NCI-H187 treated with DMSO at 0.1 percent for 48 hours (cell line): ENCODE measurements at places on chromosomes 12 and 14.

GRCh38 chr12:63752283-63752682 is 27.4 kb upstream of the RXYLT1 start:
- no peak for DNase-seq

DNA sequence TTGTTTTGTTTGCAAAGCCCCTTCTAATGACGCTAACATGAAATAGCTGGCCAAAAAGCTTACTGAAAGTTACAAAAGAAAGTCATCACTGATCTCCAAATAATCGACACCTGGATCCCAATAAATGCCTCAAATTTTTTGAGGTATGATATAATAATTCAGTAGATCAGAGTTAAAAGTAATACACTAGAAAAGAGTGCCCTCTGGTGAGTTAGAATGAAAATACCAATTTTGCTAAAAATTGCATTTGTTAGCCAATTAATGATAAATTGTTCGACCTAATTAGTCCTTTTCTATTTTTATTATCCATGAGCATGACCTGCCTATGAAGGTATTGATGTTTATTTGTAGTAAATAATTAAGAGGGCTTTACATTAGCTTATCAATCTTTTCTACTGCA is 78.6 kb downstream of the CEP128 start:
- DNase-seq: no peak

GRCh38 chr14:47678157-47678556 is 2.8 kb upstream of the MDGA2 start:
- DNase-seq: no peak

DNA sequence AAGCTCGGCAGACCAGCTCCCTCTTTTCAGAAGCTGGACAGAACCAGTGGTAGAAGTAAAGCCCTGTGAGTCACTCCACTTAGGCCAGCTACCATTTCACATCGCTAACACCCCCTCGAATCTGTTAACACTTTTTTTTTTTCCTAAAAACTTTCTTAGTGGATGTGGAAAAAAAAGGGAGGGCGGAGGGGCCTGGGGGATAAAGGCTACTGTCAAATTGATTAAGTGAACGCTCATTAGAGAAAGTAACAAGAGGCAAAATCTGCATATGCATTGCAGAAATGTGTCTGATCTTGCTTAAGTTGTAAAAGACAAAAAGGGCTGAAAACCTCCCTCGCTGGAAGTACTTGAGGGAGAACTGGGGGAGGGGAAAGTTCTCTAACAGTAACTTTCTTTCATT is 86.6 kb upstream of the OTX2 start:
- no peak for DNase-seq

DNA sequence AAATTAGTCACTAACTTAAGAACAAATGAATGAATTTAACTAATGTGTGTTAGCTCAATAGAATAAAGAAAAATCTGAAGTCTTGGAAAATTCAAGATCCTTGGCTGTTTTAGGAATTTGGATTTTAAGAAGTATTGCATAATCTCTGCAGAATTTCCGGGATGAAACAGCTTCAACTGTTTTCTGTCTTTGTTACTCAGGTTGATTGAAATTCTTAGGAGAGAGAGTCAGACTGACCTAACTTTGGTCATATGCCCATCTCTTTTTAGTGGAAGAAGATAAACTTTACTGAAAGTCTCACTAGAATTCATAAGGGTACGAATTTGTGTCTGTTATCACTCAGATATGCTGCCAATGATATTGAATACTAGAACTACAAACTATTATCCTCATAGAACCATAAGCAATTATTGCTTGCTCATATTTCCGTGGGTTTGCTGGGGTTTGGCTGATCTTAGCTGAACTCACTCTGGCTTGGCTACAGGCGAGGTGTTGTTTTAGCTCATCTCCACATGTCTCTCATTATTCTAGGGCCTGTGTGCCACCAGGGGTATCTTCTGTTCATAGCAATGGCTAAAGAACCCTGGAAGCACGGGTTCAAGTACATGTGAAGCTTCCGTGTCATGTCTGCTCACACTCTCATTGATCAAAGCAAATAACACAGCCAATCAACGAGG is 257.4 kb upstream of the NOVA1 start:
- no peak for DNase-seq

- DNase-seq: no peak
Observed at GRCh38 chr12:28234444-28234843, 44.2 kb downstream of the CCDC91 start.

DNA sequence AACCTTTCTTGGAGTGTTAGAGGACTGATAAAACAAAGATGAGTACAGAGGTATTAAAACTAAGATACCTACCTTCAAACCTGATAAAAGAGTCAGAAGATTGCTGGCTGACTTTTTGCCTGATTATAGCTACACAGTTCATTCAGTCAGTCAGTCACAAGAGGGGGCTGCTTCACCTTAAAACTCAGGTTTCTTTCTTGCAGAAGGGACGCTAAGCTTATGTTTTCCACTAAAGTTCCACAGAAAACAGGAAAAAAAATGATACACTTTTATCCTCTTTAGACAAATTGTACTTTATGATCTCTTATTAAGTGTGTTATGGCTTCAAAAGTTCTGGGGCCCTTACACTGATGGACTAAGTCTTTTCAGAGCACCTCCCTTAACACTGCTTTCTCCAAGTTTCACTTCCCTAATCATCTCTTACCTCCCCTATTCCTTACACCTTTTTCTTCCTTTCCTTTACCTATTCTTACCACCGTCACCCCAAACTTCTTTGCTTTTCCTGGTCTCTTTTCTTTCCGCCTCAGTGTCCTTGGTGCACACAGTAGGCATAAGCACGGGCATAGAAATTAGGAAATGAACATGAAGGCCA is 448.7 kb upstream of the OR4E1 start:
- no peak for DNase-seq

DNA sequence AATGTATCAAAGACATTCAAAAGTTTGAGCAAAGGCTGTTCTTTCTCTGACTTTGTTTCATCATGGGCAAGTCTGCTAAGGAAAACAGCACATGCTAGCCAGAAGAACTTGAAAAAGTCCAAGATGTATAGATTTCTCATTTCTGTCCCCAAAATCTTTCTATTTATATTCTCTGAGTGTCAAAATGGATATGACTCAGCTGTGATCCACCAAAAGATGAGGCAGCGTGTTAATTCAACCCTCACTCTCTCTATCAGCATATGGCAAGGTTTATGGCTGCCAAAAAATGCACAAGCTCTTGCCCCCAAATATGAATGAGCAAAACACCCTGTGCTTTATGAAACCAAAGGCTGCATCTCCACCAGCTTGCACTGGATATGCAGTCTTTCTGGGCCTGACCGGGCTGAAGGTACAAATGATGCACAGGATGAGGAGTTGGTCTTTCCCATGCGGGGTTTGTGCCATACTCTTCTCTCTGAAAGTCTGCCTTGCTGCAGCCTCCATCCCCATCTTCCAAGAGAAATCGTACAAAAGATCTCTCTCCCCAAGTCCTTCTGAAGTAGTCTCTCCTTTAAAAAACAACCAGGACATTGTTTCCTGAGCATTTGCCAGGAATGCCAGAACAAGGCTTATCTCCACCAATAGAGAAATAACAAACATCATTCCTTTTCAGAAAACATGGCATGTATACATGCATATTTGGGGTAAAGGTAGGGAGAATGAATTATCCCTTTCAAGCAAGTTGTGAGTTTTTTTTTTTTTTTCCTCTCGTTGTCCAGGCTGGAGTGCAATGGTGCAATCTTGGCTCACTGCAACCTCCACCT is 203.4 kb downstream of the TMX1 start:
- DNase-seq: no peak

GRCh38 chr14:101855958-101856357 is 94.4 kb downstream of the PPP2R5C start:
- DNase-seq: no peak

- DNase-seq: no peak
Observed at GRCh38 chr12:67671419-67671818, 22.9 kb downstream of the DYRK2 start.

- DNase-seq: no peak
Observed at GRCh38 chr14:99072956-99073355, 199.0 kb downstream of the BCL11B start.

- no peak for DNase-seq
Observed at GRCh38 chr14:55309761-55310365, 38.6 kb downstream of the FBXO34 start.

GRCh38 chr12:5723071-5723470 is 222.0 kb downstream of the ANO2 start:
- DNase-seq: no peak

DNA sequence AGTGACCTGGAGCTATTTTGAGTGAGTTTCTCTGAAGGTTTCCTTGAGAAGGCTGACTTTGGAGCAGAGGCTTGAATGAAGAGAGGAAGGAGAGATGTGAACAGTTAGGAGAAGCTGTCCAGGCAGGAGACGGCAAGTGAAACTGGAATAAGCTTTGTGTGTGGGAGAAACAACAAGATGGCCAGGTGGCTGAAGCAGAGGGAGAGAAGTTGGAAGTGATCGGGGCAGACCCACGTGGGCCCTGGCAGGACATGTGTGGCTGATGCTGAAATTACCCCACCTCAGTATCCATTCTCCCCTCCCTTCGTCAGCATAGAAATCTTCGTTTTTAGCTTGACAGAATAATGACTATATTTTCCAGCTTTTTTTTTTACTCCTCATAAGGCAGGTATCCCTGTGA is 809.2 kb upstream of the TMEM132C start:
- no peak for DNase-seq

- DNase-seq: no peak
Observed at GRCh38 chr14:72666610-72667009, 227.3 kb downstream of the DPF3 start.

DNA sequence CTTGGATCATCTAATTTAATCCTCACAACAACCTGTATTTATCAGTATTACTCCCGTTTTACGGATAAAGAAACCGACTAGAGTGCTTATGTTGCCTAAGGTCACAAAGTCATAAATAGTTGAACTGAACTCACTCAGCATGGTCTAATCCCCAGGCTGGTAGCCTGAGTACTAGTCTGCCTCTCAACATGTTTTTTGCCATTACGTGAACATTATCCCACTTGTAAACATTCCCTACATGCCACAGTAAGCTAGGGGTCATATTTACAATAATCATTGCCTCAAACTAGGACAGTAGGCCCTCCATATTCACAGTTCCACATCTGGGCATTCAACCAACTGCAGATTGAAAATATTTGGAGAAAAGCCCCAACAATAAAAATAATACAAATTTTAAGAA is 12.1 kb downstream of the SNRPF start:
- DNase-seq: no peak

DNA sequence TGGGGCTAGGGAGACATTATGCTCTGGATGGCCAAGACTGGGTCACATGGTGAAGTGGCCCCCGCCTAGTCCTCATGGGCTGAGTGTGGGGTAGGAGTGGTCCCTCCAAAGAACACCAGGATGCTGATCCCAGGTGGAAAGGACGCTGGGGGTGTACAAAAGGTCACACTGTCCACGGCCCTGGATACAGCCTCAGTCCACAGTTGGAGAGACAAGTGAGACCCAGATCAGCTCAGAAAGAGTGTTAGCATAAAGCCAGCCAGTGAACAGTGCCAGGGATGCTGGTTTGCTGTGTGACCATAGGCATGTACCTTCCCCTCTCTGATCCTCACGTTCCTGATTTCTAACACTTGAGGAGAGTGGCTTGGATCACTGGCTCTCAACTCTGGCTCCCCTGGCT is 13.4 kb upstream of the OAS2 start:
- no peak for DNase-seq

- DNase-seq: no peak
Observed at GRCh38 chr14:59360923-59361794, 104.0 kb downstream of the GPR135 start.

DNA sequence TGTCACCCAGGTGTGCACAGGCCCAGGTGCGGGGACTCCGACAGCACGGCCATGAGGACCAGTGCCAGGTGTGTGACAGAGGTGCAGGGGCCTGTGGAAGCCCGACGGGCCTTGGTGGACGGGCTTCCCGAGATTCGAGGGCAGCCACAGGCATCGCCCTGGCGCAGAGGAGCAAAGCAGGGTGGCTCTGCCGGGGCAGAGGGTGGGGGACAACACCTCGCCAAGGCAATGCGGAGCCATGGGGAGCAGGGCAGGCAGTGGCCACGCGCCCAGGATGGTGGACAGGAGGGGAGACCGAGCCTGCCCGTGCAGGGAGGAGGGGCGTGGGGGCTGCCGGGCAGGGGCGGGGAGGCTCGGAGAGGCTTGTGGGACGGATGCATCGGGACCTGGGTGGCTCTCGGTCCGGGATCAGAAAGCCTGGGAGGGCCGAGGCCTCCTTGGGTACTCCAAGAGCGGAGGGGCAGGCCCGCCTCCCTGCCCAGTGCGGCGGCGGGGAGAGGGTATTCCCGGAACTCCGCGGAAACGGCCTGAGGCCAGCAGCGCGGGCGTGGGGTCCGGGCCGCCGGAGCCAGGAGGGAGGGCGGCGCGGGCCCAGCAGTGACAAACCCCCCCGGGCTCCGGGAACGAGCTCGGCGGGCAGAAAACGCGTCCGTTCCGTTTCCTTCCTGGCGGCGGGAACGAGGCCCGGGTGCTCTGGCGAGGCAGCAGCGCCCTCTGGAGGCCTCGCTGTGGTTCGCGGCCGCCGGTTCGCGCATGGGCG is 1.6 kb downstream of the TMEM121 start:
- DNase-seq: no peak

- no peak for DNase-seq
Observed at GRCh38 chr12:122333142-122334087, 67.1 kb upstream of the VPS33A start.
